ENCODE measurements at places on chromosomes 2 and 18.

GRCh38 chr18:66156946-66157687 lies 406.3 kb downstream of the CDH7 start:
- no peak for DNase-seq

GRCh38 chr2:216887138-216887537 lies 27.3 kb upstream of the TNP1 start:
- DNase-seq: no peak

- DNase-seq: peak; percentile 44
Measured at GRCh38 chr2:9474361-9475057, at the start of gene IAH1. TSS of gene IAH1 (plus strand) at chr2:9474551. CDS start at chr2:9474567, 16 bp downstream.

GRCh38 chr18:39105104-39105503 lies 1539.5 kb upstream of the CELF4 start:
- DNase-seq: no peak

DNA sequence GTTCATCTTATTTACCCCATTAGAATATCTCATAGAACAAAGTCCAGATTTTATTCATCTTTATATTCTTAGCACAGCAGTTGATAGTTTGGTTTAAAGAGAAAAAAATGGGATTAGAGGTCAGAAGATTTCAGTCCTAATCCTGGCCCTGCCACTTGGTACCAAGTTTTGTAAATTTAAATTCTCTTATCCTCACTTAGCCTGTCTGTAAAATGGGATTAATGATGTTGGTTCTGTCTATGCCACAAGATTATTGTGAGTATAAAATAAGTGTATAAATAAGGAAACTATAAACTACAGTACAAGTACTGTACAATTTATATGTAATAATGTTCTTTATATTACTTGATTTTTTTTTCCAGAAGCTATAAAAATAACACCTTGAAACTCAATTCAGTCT lies 17.1 kb upstream of the DRC1 start:
- no peak for DNase-seq

- peak; percentile 51 for DNase-seq
Measured at GRCh38 chr2:88187038-88187676, 17.0 kb downstream of the THNSL2 start.

DNA sequence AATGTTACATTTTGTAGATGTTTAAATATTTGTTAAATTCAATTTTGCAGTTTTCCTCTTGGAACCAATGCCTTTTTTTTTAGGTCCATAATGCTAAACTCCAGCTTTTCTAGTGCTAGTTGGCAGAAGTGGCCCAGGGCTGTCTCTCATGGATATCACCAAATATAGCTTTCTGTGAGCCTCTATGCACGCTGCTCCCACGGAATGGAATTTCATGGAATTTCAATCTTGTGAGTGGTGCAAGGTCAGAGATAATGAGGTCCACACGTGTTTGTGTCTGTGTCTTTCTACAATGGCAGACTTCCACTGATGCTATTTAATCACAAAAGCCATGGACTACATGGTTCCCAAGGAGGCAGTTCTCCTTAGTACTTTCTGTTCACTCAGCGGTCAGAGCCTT lies 191.5 kb upstream of the PARD3B start:
- DNase-seq: no peak

DNA sequence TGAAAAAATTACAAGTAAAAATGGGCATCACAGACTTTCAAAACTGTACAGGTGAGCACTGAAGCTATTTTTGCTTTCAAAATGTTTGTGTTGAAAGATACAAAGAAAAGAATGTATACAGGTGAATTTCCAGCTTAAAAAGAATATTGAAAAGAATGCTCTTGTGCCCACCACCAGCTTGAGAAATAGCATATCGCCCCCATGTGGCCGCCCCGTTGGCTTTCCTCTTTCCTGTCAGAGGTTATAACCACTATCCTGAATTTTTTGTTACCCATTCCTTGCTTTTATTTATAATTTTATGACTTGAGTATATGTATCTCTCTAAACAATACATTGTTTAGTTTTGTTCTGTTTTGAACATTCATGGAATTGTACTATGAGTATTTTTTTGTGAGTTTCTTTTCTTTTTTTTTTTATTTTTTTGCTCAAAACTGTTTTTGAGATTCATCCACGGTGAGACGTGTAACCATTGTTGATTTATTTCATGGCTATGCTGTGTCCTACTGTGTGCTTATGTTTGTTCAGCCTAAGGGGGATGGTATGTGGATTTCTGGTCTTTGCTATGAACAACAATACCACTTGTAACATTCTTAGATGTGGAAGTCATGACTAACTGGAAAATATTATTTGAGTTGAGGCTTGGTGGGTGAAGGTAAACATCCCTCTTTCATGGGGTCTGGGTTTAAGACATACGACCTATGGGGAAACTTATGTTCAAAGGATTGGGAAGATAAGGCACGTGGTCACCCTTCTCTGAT lies 11.6 kb downstream of the TRPM8 start:
- no peak for DNase-seq

- no peak for DNase-seq
Measured at GRCh38 chr2:109432421-109432820, 181.3 kb downstream of the SEPTIN10 start.

GRCh38 chr2:150462770-150463169 lies 24.7 kb downstream of the RND3 start:
- no peak for DNase-seq

DNA sequence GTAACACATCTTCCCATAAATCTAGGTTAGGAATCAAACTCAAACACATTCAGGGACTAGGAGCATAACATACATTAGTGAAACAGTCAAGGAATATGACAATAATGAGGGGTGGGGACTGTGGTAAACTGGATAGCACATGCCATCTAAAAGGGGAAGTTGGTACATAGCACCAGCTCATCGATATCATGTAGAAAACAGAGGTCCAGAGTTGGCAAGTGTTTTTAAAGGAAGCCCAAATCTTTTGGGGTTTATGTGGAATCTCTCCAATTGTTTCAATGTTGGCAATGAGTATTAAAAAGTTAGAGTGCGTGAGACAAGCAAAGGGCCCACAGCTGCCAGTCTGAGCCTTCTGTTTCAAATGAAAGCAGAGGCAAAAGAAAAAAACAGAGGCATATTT lies 24.4 kb downstream of the KLF7 start:
- no peak for DNase-seq

DNA sequence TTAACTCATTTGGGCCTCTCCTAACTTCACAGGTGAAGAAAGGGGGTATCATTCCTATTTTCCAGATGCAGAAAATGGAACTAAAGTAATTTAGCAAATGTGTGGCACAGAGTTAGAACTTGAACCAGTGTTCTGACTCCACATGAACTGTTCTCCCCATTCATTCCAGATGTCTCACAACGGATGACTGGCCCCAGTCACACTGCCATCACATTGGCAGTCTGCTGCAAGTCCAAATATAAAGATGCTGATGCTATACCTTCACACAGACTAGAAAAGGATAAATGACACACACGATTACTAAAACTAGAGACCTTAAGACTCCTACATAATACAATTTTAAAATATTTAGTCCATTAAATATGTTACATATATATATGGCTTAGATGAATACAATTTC lies 195.7 kb downstream of the NBAS start:
- no peak for DNase-seq

DNA sequence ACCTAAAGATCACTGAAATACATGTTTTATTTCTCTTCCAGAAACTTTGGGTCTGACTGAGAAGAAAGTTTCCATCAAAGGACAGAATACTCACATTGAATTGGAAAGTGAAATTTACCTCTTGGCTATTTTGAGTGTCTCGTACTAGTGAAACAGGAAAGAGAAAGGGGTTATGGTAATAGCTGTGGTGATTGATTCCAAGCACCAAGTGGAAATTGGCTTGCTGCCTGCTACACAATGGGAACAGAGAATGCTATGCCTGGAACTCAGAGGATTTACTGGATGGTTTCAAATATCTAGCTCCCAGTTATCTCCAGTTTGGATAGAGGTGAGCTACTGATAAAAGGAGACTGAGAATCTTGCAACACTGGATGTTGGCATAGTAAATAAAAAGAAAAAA lies 492.8 kb upstream of the FSIP2 start:
- no peak for DNase-seq

GRCh38 chr2:239824046-239824694 lies 201.0 kb downstream of the NDUFA10 start:
- peak; percentile 70 for DNase-seq

- DNase-seq: no peak
Measured at GRCh38 chr2:207490441-207490840, 39.3 kb upstream of the CREB1 start.

- no peak for DNase-seq
Measured at GRCh38 chr2:30656079-30656478, 151.2 kb downstream of the CAPN13 start.

DNA sequence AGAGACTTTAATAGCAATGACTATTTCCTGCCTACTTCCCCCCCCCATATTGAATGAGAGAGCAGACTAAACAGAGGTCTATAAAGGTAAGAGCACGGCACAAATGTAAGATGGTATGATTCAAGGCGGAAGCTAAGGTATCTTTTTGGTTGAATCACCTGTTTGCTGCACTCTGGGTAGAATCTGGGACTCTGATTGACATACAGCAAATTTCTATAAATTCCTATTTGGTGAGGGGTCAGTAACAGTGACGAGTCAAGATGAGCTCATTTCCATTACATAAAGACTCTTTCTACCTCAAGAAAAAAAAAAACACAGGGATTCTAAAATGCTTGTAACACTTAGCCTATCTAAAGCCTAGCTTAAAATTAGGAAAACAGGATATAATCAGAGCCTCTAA lies 297.3 kb downstream of the TNS1 start:
- DNase-seq: no peak

Measured in renal cortex interstitium (tissue), 15 donors.